ENCODE measurements at places on chromosomes 11 and 22.
A peak's percentile ranks its signal among the peaks of the same experiment; 100 is the strongest.

- no peak for DNase-seq
These were observed 379.5 kb downstream of the ETS1 start for GRCh38 chr11:128207861-128208321.

GRCh38 chr22:26887456-26887855, 230.1 kb downstream of the MIAT start:
- DNase-seq = no peak

GRCh38 chr11:65767406-65767805, 13.4 kb downstream of the AP5B1 start:
- DNase-seq = no peak

DNA sequence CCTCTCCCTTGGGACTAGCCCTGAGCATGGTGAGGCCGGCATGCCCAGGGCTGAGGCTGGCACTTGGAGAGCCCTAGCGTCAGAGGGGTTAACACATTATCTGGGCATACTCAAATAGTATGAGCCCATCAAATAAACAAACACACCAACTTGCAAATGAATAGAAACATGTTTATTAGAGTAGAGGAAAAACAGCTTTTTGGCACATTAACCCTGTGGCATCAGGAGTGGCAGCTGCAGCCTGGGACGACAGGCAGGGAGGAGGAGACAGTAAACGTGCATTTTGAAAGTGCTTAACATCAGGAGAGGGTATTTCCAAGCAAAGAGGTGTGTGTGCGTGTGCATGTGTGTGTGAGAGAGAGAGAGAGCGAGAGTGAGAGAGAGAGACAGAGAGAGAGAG, 684.9 kb downstream of the NTM start:
- no peak for DNase-seq

GRCh38 chr11:78339945-78340344, 77.7 kb downstream of the GAB2 start:
- no peak for DNase-seq

DNA sequence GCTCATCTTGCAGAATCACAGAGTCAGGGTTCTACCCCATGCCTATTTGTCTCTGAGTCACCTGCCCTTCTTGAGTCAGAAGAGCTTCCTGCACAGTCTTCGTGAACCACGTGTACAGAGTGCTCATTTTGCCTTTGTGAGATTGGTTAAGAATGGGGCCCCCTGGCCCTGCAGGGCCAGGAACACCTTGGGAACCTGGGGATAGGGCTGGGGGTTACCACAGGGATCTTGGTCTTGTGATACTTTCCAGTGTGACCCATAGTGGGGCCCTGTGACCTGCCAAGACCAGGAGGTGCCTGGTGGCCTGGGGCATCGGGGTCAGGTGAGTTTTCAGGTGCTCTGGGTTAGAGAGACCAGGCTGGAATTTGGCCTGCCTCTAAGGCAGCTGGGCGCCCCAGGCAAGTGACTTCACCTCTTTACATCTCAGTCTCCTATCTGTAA, 9.4 kb downstream of the TMPRSS13 start:
- no peak for DNase-seq

- DNase-seq = peak; percentile 31
These were observed 841 bp upstream of the EIF4G2 start for GRCh38 chr11:10809373-10810160.

DNA sequence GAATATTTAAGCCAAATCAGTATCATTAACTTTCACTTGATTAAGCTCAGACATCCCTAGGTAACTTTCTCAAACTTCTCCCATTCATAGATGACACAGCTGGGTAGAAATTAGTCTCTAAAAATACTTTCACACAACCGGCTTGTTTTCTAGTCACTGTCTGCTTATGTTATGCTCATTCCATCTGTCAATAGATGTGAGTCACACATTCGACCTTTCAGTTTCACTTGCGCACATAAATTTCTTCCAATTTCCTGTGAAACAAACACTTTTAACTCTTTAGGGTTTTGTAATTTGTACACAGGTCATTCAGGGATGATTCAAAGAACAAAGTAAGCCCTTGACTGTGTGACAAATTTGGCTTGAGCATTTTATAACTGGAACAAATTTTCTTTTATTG, 723.0 kb downstream of the KCNA4 start:
- no peak for DNase-seq

DNA sequence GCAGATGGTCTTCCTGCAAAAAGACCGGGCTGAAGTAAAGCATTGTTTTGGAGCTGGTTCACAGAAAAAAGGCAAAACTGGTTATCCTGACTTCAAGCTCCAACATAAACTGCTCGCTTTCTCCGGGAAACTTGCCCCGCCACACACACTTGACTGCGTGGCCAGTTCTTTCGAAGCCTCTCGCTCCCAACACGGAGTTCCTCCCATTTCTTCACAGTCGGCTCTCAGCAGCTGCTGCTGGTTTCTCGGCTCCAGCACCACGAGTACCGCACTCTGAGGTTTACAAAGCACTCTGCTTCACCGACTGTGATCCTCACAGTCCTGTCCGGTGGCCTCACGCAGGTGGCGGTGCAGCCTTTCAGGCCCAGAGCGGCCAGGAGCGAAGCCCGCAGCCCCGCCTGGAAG, 264 bp downstream of the CHEK1 start:
- DNase-seq = no peak

GRCh38 chr11:46914910-46915309, 3.4 kb downstream of the LRP4 start:
- no peak for DNase-seq

DNA sequence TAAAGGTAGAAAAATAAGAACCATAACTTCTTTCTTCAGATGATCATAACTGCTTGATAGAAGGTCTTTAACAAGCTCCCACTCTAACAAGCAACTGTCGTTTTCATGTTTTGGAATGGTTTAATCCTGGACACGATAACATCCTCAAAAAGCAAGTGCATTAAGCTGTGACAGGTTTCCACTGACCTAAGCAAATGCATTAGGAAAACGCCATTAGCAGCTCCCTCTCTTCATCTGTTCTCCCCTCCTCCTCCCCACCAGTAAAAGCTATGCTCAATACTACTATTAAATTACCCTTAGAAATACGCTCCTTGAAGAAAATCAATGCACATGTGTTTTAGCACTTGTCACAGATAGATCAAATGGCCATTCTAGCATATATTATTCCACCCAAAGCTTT, 729.4 kb downstream of the OPCML start:
- DNase-seq = no peak

DNA sequence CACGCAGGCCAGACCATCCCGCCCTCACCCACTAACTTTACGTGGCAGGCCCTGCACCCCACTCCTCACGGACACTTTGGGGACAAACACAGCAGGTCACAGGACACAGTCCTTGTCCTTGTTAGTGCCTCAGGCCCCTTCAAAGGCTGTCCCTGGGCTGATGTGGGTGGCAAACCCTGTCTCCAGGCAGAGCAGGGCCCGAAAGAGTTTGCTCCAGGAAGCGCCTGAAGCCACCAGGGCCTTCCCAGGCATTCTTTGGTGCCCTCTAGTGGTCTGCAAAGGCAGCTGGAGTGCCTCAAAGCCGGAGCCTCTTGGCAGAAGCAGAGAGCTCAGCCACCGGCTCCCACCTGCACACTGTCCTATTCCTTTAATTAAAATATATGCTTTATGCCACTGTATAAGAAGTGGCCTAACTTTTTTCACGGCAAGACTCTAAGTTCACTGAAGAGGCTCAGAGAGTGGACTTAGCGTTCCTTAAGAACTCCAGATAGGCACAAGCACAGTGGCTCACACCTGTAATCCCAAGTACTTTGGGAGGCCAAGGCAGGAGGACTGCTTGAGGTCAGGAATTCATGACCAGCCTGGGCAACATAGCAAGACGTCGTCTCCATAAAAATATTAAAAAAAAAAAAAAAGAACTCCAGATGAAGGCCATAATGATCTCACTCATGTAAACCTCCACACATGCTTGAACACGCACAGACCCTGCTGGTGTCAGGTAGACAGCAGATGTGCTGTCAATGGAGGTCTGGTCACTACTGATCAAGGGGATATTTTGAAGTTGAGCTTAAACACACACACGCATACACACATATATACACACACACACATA, 11.1 kb downstream of the TXN2 start:
- peak; percentile 85 for DNase-seq

GRCh38 chr11:6353367-6353987, 33.2 kb upstream of the CAVIN3 start:
- peak; percentile 40 for DNase-seq

DNA sequence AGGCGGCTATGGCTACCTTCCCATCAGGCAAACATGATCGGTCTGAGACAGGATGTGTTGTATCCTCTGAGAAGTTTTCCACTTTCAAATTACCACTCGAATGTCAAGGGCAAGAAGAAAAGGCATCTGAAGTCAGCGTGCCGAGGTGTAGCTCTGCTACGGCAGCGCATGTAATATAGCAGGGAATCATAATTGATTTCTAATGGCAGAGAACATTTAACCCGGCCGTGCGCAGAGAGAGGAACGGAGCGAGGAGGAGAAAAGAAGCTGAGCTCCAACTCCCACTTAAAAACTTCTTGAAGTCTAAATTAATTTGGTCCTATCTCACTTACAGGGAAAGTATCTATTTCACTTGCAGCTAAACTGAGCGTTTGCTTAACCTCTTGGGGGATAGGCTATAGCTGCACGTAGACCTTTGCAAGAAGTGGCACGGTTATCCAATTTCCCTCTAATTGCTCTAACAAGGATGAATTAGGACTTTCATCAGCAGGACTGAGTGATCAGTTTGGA, 137.3 kb upstream of the KIRREL3 start:
- DNase-seq = no peak

- DNase-seq = no peak
These were observed 23.9 kb downstream of the PIK3C2A start for GRCh38 chr11:17183836-17184235.

DNA sequence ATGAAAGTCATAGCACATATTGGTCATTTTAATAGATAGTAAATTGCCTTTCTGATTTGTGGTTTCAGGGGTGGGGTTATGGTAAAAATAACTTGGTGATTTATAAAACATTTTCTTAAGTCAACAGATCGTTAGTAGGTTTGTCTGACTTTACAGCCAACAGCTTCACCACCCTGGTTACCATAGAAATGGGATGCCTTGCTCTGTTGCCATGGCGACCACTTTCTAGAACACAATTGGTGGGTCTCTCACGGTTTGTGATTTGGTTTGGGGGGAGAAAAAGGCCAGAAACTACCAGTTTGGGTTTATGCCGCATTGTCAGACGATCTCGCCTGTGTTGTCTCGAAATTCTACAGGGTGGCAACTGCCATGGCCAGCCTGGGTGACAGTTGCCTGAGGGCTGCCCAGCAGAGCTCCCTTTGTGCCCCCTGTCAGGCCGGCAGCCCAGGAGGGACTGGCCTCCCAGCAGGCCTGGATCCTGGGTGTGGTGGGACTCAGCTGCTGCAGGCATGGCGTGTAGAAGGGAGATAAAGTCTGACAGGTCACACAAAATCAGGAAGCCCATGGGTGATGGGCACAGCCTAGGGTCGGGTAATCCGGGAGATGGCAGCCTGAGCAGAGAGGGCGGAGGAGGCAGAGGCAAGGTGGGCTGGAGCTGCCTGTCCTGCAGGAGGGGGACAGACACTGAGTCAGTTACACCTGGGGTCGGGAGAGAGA, 30.9 kb downstream of the KCNC1 start:
- DNase-seq = no peak

DNA sequence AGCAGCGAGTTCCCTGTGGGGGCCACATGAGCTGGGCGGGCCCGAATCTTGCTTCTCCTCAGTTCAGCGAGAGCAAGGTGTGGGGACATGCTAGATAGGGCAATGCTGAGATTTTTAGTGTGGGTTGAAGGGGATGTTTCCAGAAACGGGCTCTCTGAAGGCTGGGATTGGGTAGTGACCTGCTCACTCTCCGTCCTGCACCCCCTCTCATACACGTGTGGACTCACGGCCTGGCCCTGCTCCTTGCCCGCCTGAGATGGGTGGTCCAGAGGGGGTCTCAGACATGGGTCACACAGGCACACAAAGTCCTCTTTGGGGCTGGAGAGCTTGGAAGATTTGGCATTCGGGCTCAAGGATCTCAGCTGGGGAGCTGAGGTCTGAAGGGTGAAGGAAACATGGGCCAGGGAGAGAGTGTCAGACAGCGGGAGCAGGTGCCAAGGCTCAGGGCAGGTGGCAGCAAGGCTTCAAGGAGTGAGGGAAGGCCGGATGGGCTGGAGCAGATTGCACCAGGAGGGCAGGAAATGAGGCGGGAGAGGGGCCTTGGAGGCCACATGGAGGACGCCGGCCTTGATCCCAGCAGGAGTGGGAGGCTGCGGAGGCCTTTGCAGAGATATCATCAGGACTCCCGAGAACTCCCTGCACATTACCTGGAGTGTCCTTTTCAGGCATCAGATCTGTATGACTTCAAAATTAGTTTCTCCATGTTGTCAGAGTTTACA, 74.1 kb downstream of the PARVB start:
- DNase-seq = no peak

GRCh38 chr22:40121461-40121860, 56.3 kb upstream of the TNRC6B start:
- DNase-seq = no peak

DNA sequence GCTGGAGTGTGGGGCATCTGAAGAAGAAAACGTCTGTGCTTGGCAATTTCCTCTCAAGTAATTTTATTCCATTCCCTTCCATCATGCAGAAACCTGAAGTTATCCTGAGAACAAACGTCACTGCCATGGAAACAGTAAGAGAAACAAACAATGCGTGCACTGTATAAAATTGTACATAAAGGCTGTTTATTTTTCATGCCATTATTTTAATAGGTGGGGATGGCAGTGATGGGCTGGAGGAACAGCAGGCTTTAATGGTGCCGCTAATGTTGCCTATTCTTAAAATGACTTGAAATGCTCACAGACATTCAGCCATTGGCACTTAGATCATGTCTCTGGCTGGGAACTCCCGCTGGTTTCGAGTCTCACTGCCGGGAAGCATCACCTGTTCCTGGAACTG, 7.5 kb upstream of the SEZ6L start:
- no peak for DNase-seq
